ENCODE measurements at places on chromosomes 7 and 10.

DNA sequence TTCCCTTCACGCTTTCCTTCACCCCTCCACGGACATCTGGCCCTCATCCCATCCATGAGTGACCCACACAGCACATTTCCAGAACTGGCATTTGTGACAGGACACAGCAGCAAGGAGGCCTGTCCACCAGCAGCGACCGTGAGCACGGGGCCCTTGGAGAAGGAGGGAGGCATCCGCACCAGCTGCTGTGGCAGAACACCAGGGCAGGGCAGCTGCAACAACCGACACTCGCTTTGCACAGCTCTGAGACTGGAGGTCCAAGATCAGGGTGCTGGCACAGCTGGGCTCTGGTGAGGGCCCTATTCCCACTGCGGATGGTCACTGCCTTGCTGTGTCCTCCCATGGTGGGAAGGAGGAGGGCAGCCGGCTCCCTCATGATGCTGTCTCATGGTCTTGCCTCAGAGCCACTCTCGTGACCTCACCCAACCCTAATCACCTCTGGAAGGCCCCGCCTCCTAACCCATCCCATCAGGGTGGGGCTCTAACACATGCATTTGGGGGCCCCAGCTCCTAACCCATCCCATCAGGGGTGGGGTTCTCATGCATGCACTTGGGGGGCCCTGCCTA, 36.7 kb downstream of the PTPRN2 start:
- no peak for DNase-seq

- no peak for DNase-seq
These were observed 3.0 kb upstream of the EBF3 start for GRCh38 chr10:129966889-129967578.

- no peak for DNase-seq
These were observed 145.6 kb upstream of the RNF32 start for GRCh38 chr7:156494960-156495359.

GRCh38 chr10:75250934-75251333, 15.2 kb upstream of the COMTD1 start:
- no peak for DNase-seq

DNA sequence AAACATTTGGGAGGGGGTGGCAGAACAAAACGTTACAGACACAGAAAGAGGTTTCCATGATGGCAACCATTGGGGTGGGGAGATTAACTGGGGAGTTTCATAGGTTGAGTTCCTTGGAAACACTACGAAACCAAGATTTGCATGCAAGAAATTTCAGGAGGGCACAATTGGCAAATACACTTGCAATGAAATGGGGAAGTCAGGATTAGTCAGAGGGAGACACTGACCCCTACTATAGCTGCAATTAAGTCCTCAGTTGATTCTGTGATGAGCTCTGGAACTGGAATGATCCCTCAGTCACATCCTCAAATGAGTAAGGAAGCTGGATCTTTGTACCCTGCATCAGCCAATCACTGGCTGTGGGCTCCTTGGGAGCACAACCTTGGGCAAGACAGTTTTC, 22.1 kb downstream of the CPEB3 start:
- DNase-seq, result no peak

GRCh38 chr7:101631224-101631714, 2.2 kb upstream of the MYL10 start:
- no peak for DNase-seq

DNA sequence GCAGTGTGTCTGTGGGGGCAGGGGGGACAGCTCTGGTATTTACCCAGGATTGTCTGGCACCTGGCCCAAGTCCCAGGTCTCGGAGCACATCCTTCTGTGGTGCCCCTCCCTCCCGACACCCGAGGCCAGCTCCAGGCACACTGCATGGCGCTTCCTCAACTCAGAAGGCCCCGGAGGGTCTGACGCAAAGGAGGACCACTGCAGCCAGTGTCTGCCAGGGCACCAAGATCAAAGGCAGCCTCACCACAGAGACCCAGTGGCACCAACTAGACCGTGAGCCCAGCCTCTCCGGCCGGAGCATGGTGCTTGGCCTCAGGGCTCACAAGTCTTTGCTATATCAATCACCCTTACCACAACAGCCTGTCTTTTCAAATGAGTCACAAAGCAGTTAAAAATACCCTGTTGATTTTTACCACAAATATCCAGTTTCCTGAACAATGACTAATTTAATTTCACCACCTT, 99.3 kb upstream of the DDC start:
- DNase-seq, result no peak

DNA sequence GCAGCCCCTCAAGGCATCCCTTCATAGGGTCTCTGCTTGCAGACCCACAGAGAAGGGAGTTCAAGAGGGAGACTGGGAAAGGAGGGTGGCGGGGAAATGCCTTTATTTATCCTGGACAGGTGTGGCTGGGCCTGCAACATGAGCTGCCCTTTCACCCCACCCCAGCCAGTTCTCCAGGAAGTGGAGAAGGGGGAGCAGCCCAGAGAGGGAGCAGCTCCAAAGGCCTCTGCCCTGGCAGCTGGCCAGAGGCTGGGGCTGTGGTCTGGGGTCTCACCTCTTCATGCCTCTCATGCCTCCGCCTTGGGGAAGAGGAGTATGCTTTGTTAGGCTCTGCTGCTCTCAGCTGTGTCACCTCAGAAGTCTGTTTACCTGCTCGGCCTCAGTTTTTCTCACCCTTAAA, 3.1 kb downstream of the LDB3 start:
- no peak for DNase-seq

Measured in CD4-positive, alpha-beta T cell treated with Interleukin-6 for 4 hours (primary cell).